Brain pericyte (primary cell): ENCODE measurements at places on chromosomes 7 and 10.

DNA sequence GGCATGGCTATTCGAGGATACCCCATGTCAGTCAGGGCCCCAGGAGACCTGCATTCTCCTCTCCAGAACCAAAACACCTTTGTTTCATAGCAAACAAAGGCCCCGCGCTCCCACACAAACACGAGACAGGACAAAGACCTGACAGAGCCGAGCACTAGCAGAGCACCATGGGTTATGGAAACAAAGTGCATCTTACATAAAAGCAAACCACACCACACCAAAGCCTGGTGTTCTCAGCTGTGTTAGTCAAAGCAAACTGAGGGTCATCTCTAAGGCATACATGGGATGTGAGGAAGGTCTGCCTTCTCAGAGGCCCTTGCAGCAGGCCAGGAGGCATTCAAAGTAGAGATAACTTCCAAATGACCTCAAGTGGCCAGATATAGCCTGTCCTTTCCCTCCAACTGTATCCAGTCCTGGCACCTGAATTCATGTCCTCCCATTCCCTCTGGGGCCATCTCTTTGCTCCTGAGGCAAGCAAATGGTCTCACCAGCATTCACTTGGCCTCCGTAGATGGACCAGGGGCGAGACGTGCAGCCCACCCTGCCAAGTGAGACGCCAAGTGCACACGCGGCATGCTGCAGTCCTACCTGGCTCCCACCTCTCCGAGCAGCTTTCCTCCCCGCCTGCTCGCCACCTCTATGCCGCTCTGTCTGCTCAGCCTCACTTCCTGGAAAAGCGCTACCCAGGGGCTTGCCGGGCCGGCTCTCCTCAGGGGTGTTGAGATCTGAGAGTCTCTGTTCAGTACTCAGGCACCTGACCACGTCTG is 45.3 kb upstream of the PDLIM1 start:
- DNase-seq = no peak

GRCh38 chr10:102368077-102368476 is 27.4 kb upstream of the NFKB2 start:
- no peak for DNase-seq

GRCh38 chr10:50382576-50383023 is 131.3 kb upstream of the ASAH2 start:
- DNase-seq = no peak

DNA sequence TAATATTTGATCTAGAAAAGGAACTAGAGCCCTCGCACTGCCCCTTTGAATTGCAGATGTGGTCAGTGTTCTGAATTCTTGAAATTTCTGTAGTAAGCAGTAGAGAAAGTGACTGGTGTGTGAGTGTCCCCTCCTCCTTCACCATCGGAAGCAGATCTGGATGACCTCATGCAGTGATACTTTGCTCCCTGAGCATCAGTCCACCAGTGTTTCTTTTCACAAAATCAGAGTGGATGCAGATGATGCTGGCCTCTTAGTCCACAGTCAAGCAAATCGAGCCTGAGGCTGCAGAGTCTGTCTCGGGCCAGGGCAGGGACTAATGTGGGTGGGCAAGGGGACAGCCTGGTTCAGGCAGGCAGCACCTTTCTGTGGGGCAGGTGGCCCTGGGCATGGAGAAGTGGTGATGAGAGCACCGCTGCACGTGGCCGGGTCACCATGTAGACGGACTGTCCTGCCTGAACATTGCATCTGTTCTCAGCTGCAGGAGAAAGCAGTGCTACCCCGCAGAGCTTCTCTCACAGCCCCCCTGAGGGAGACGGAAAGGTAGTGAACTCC is 5.4 kb downstream of the INSIG1 start:
- DNase-seq = no peak

- no peak for DNase-seq
Observed at GRCh38 chr7:44140341-44140740, 791 bp downstream of the MYL7 start.

DNA sequence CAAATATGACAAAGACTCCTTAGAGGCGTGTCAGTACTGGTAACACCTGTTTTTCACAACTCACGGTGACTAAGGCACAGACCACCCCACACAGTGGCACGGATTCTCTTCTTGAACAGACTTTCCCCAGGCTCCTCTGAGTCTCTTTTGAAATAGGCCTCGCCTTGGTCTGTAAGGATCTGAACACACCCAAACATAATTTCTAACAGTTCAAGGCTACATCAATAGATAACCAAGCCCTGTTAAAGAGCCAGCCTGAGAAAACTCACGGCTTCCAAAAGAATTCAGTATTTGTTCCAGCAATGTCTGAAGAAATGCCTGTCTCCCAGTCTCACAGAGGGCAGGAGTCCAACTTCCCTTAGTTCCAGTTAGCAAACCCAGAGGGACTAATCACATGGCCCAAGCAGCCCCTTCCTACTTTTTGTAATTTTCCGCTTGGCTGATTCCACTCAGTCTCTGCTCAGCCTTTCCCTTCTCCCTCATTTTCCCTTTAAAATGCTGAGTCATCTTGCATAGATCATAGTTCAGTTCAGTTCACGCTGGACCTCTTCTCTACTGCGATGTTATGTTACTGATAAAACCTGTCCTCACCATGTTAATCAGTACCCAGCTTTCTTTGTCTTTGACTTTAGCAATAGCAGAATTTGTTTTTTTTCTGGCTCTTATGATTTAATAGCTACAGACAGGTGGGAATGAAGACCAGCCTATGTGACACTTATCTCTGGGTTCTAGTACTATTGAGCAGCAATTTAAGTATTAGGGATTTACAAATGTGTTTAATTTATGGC is 22.6 kb upstream of the AKR1C3 start:
- no peak for DNase-seq

DNA sequence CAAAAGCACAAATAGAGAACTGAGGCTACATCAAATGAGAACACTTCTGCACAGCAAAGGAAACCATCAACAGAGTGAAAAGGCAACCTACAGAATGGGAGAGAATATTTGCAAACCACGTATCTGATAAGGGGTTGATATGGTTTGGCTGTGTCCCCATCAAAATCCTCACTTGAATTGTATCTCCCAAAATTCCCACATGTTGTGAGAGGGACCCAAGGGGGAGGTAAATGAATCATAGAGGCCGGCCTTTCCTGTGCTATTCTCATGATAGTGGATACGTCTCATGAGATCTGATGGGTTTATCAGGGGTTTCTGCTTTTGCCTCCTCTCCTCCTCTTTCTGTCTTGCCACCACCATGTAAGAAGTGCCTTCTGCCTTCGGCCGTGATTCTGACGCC is 120.6 kb upstream of the FRMD4A start:
- no peak for DNase-seq

DNA sequence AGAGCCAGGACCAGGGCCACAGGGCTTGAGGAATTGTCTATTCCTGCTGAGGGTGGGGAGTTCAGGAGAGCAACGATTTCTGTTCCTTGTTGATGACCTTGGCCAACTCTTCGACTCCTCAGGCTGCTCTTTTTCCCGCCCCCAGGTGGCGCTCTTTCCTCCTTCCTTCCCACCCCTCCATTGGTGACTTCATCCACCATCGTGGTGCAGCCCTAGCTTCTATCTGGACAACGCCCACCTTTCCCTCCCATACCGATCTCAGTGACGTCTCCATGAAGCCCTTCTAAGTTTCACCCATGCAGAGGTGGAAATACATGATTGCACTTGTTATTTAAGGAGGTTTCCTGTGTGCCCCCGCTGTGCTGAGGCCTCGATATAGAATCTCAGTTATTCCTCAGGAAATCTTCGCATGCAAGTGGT is 22.1 kb upstream of the CARD11 start:
- DNase-seq = no peak

DNA sequence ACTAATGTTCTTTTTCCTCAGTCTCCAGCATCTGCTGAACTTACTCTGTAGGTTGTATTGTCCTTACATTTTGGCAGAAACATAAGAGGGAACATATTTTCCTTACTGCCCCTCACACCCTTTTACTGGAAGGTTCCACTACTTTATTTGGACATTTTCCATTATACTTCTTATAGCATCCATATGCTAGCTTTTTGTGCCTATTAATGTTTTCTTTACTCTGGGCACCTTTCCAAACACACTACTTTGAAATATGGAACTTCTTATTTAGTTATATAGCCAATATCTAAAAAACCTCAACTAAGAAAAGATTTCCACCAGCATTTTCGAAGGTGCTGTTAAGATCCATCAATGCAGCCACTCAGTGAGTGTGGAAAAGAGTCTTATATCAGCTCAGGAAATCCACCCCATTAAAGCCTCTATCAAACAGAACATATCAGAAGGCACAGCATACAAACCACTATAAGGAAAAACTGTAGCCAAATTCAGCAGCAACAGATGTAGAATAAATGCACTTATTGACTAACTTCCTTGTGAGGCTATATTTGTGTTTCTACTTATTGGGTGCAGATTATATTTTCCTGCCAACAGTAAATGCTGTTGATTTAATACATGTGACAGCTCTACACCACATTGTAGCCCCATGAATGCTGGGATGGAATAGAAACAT is 272.5 kb upstream of the SEMA3E start:
- DNase-seq = no peak

GRCh38 chr7:149238051-149238450 is 1.4 kb upstream of the ZNF212 start:
- DNase-seq = no peak

- no peak for DNase-seq
Observed at GRCh38 chr7:100446040-100446439, 9.7 kb upstream of the PPP1R35 start.

DNA sequence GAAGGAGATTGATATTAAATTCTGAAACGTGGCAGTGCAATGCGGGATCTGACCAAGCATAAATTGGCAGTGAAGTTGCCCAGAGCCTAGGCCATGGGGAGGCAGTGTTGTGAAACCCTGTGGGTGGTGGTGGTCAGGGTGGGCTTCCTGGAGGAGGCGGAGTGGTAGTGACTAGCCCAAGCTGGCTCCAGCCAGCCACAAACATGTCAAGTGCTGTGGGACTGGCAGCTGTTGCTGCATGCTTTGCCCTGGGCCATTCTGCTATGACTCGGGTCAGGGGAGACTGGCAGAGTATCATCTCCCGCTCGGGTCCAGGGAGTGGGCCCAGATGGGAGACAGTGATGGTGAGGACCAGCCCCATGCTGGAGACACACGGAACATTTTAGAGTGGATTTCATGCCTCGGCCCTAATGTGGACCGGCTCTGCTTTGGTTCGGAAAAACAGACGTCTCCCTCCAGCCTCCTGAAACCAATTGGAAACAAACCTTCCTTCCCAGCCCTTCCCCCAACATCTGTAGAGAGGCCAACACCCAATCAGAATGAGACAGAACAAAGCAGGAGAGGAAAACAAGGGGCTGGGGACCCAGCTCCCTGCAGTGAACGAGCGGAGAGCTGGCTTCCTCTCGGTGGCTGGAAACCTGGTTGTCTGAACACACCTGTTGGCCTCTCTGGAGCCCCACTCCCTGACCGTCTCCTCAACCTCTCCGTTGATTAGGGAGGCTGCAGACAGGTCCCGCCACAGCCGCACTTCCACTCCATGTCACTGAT is 58.2 kb downstream of the TMEM270 start:
- DNase-seq = no peak

- no peak for DNase-seq
Observed at GRCh38 chr7:67847092-67847787, 850.6 kb downstream of the TYW1 start.

- DNase-seq = no peak
Observed at GRCh38 chr7:128007303-128007680, 23.9 kb downstream of the LRRC4 start.

GRCh38 chr7:158373476-158374133 is 214.0 kb downstream of the PTPRN2 start:
- no peak for DNase-seq

- DNase-seq = no peak
Observed at GRCh38 chr10:122271076-122271475, at the start of gene BTBD16. Gene BTBD16, plus strand, starts transcription at chr10:122271296. Its CDS starts 3,786 bp downstream, at chr10:122275082.

- DNase-seq = no peak
Observed at GRCh38 chr7:47500103-47500563, 81.8 kb downstream of the TNS3 start.

GRCh38 chr7:27088002-27088922 is 7.5 kb downstream of the HOXA1 start:
- no peak for DNase-seq

GRCh38 chr10:31745612-31746376 is 182.8 kb downstream of the ARHGAP12 start:
- DNase-seq = no peak

- no peak for DNase-seq
Observed at GRCh38 chr10:5206799-5207198, 10.2 kb downstream of the AKR1C4 start.

DNA sequence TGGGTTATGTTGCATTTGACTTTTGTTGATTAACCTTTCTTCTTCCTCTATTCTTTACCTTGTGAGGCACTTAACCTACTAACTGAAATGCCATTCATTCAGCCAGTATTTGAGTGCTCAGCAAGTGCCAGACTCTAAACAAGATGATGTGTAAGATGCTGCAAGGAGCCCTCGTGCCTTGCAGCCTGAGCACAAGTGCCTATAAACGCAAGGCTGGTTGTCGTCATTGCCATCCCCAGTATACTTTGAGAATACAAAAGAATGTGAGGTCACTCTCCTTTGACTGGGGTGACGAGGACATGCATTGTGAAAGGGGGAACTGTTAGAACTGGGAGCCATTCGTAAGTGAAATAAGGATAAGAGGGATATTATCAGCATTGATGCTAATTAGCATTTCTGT is 103.0 kb downstream of the AUTS2 start:
- DNase-seq = no peak

- DNase-seq = no peak
Observed at GRCh38 chr7:102244601-102245000, 42.1 kb upstream of the SH2B2 start.

GRCh38 chr7:21169667-21170580 is 258.0 kb upstream of the SP4 start:
- DNase-seq = no peak

- DNase-seq = no peak
Observed at GRCh38 chr10:129532838-129533237, 65.8 kb downstream of the MGMT start.

- no peak for DNase-seq
Observed at GRCh38 chr10:125565046-125565445, 117.9 kb downstream of the TEX36 start.

- no peak for DNase-seq
Observed at GRCh38 chr7:155062411-155062810, 7.7 kb upstream of the HTR5A start.

- DNase-seq = no peak
Observed at GRCh38 chr10:14384915-14385314, 54.2 kb upstream of the FRMD4A start.

GRCh38 chr7:132977234-132977633 is 104.7 kb downstream of the CHCHD3 start:
- no peak for DNase-seq
